ENCODE measurements at places on chromosomes 6 and 20. TPM values are rescaled to one million over a fixed set of nuclear protein-coding genes. Genes with fewer than 3 reads are reported as not detected.

DNA sequence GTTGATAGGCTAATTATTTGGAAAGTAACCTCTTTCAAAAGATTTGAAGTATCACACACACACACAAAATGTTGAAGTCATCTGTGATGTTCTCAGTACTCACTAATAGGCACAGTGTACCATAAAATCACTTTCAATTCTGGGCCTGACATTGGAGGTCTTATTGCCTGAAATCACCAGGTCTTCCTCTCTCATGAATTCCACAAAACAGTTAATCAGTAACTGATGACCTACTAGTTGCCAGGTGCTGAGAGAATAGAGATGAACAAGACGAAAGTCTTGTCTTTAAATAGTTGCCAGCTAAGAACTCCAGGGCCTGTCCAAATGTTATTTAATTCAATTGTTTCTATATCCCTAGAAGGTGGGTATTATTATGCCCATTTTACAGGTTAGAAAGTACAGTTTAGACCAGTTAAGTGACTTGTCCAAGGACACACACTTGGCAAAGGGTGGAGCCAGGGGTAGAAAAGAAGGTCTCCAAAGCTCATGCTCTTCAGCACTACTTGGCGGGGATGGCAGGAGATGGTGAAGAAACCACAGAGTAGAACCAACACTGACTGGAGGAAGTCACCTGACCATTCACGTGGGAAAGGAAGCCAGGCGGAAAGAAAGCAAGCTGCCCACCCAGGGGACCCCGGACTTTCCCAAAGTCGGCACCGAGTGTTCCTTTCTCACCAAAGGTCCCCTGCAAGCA is 116.4 kb downstream of the KIF6 start:
- peak; percentile 23 for DNase-seq

- DNase-seq: no peak
These were observed 551.2 kb downstream of the QKI start for GRCh38 chr6:163965426-163966348.

DNA sequence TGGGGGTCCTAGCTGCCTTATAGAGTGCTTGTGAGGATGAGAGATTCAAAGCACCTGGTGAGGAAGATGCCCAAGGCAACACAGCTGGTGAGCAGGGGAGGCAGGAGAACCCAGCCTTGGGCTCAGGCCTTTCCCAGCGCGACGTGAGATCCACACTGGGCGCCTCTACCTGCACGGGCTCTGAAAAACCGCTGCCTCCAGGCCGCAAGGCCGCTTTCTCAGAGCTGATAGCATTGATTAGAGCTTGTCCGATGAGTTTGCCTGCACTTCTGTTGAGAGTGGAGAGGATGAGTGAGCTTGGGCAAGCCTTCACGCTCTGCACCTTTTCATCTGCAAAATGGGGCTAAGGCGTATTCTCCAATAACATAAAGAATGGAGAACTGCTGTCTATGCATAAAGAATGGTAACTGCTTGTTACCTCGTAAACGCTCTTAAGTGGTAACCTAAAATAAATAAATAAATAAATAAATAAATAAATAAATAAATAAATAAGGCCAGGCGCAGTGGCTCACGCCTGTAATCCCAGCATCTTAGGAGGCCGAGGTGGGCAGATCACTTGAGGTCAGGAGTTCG is 916 bp downstream of the PABPC1L start:
- DNase-seq: no peak

DNA sequence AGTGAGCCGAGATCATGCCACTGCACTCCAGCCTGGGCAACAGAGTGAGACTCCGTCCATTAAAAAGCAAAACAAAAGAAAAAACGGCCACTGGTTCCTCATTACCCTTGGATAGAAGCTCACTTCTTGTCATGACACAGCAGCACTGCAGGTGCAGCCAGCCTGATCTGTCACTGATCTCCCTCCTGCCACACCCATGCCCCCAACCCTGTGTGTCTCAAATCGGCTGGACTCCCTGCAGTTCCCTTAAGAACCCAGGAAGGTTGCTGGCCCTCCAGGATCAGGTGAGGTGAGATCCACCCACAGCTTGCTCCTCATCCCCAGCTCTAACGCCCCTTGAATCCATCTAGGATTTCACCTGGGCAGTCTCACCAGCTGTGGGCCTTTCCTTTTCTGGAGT is 26.3 kb upstream of the NNAT start:
- DNase-seq: no peak

LY6G6D gene
- total RNA-seq: not detected

DNA sequence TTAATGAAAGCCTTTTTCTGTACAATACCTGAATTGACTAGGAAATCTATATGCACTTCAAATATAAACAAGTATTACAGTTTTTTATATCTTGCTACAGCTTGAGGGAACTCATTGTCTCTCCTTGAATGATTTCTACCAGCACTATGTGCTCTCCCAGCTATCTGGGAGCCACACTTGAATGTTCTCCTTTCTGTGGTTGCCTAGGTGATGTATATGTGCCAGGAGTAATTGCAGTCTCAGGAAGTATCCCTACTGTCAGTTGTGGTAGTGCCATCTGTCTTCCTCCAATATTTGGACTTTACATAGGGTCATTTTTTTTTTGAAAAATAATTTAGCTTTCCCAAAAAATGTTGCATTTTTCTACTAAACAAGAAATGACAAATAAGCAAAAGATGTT is 288.0 kb upstream of the PLCB4 start:
- no peak for DNase-seq

SERAC1 gene
- 9.2 TPM for total RNA-seq

GRCh38 chr6:132978685-132979084 is 164.3 kb downstream of the RPS12 start:
- DNase-seq: no peak

DNA sequence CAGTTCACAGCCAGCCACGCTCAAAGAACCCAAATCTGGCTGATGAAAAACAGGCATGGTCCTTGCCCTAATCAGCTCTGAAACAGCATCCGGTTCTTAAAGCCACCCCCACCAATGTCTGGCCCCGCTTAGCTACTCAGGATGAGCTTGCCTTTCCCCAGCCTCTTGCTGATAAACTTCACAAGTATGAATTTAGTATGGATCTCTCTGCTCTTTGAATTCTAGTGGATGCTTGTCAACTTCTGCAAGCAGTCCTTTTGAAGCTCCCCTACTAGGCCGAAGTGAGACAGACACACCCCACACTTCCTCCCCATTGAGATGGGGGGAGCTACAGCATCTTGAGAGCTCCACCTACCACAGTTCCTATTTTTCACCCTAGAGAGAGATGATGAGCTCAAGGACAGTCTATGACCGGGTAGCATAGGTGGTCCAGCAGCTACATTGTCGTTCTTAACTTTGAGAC is 36.7 kb downstream of the EBF4 start:
- no peak for DNase-seq

DNA sequence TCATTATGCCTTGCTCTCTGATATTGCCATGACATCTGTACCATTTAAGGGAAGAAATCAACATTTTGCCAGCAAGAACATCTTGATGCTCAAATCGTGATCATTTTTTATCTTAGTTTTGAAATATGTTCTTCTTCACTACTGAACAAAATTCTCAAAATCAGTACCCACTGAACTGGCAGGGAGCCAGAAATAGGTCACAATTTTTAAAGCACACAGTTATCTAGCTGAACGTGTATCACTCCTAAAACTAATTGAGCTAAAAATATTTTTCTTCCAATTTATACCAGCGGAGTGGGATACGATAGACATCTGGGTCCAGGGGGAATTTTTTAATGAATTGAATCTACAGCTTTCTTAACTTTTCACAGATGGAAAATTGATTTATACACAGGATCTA is 11.3 kb downstream of the IL17F start:
- DNase-seq: no peak

ARHGAP40 gene
- 2.8 TPM for total RNA-seq

RAET1L gene
- 1.8 TPM for total RNA-seq

METTL24 gene
- 1.2 TPM for total RNA-seq

FNDC11 gene
- total RNA-seq: 1.1 TPM

DNA sequence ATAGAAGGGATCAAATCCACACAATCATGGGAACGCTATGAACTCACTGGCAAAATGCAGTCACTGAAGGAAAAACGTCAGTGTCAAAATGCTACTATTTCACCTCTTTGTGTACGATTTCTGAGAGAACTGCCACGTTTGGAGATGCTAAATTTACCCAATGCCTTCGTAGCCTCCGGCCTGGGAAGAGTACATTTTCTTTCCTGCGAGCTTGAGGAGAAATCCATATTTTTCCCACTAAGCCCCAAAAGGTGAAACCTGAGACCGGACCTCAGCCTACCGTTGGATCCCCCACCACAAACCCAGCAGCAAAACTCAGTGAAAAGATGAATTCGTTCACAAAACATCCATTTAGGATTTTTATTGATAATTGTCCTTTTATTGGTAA is 131.7 kb downstream of the GPX5 start:
- no peak for DNase-seq

All from kidney epithelial cell (primary cell).